Stimulated activated CD8-positive, alpha-beta memory T cell treated with anti-CD3 and anti-CD28 coated beads, Interleukin-4, amount 100 ng/mL, for 1 hour (primary cell): ENCODE measurements at places on chromosomes 12 and 14.

GRCh38 chr12:31005944-31006361 lies 67.7 kb upstream of the DDX11 start:
- no peak for DNase-seq

GRCh38 chr14:73003681-73004080 lies 23.2 kb downstream of the ZFYVE1 start:
- no peak for DNase-seq

- DNase-seq, result no peak
Observed at GRCh38 chr12:45379261-45379660, 163.4 kb downstream of the ANO6 start.

- no peak for DNase-seq
Observed at GRCh38 chr12:108689314-108690190, 41.8 kb downstream of the CORO1C start.

DNA sequence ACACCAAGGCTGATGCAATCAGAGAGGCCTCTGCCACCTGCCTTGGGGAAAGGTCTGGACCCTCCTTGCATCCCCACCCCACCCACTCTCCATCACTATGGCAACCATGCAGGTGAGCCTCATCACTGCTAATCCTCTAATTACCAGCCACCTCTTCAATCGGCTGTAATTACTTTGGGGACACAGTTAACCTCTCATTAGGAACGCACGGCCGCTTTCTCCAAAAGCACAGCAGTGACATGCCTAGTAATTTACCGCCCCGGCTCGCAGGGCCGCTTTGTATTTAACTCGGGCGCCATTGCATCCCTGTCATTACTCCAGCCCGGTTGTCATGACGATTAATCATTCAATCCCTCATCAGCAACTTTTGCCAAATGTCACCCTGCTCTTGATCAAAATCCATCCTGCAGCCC lies 36.3 kb upstream of the FAM222A start:
- DNase-seq, result no peak

DNA sequence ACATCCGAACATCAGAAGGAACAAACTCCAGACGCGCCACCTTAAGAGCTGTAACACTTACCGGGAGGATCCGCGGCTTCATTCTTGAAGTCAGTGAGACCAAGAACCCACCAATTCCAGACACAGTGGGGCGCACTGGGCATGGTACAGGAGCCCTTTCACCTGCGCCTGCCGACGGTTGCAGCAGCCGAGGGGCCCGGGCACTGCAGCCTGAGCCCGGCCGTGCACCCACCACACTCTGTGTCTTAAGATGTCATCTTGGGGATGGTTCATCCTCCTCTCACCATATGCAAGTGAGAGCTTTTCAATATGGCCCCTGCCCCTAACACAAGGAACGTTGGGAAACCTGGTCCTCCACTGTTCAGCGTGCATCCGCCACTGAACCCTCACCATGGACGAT lies 288.3 kb downstream of the TTC8 start:
- DNase-seq, result no peak

- no peak for DNase-seq
Observed at GRCh38 chr12:2557597-2557996, 237.2 kb upstream of the FKBP4 start.

DNA sequence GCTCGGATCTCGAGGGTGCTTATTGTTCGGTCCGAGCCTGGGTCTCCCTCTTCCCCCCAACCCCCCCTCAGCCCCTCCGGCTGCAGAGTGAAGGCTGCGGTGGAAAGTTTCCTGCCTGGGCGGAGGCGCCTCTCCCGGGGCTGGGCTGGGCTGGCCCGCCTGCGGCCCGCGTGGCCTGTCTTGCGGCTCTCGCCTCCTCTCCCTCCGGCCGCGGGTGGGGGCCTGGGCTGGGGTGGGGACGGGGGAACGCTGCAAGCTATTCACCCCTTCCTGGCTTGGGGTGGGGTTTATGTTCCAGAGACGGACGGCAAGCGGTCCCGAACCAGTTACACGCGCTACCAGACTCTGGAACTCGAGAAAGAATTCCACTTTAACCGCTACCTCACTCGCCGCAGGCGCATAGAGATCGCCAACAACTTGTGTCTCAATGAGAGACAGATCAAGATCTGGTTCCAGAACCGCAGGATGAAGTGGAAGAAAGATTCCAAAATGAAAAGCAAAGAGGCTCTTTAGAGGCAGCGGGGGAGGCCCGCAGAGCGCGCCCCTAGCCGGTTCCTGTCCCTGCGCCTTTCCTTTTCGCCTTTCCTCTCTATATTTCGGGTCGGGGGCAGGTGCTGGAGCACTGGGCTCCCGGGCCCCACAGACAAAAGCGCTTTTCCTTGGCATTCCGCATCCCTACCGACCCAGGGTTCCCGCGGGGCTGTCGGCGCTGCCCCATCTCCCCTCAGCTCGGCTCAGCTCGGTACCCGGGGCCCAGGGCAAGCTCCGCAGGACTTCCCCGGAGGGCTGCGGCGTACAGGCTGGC lies 1.3 kb downstream of the HOXC5 start:
- no peak for DNase-seq

DNA sequence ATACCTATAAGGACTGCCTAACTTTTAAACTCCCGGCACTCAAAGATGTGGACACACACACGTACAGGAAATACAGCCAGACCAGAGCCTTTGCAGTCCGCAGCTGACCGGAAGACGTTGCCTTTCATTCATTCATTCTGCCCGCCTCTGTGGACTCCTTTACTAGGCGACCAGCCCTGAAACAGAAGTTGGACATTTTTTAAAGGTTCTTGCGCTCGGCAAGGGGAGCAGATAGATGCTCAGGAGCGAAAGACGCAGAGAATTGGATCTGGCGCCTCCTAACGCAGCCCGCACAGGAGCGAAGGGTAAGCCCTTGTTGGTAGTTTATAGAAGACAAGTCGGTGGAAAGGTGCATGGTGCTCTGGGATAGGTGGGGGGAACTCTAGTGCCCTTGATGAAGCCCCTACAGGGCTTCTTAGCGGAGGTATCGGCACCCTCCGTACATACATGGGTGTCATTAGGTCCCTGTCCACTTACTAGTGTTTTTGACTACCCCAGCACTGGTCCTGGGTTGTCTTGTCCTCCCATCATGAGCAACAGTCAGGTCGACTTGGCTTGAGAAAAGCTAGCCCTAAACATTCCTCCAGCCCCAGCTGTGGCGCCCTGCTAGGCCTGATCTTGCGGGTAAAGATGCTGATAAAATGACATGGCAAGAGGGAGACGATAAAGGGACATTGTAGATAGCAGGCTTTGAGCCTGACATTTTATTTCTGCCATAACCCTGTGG lies at the start of gene KDM2B:
Gene KDM2B, minus strand, starts transcription at position 65 of the 727 bp plus-strand sequence. CDS start 112 bp downstream, outside the sequence.
- no peak for DNase-seq

DNA sequence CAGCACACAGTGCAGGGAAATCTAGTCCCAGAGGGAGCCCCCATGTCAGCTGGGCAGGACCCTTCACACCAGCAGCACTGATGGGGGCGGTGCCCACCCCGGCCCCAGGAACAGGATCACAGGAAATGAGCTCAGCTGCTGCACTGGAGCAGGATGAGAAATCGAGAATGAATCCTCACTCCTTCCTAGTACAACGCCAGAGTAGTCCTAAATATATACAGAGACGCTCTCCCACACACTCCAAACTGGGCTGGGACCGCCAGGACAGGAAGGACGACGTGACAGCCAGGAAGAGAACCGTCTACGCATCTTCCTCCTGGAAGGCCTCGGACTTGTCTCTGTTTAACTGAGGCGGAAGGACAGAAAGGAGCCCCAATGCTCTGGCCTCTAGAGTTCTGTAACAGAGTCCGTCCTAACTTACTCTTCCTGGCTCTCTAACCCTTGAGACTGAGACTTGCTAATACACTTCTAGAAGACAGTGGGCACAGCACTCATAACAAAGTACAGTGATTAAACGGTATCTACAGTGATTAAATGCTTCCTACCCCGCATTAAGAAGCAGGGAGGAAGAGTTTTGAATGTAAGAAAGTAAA lies 33.4 kb downstream of the CDC42BPB start:
- no peak for DNase-seq

- no peak for DNase-seq
Observed at GRCh38 chr12:111259231-111259630, 109.7 kb downstream of the PHETA1 start.

- DNase-seq, result no peak
Observed at GRCh38 chr12:15580431-15580830, 208.8 kb downstream of the EPS8 start.

DNA sequence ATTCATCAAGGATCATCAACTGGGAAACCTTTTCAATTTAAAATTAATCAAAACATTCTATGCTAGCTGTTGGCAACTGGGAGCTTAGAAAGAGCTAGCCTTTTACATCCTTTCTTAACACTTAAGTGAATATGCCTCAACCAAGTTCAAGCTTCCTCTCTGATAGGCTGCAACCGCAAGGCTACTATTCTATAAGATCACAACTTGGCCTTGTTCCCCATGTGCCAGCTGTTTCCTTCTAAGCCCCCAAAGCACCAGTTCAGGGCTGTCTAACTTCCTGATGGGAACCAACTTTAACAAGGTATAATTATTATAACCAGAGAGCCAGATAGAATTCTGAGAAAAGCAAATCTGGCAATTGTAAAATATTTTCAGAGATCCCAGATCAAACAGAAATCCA lies 37.0 kb downstream of the KCNC2 start:
- DNase-seq, result no peak

DNA sequence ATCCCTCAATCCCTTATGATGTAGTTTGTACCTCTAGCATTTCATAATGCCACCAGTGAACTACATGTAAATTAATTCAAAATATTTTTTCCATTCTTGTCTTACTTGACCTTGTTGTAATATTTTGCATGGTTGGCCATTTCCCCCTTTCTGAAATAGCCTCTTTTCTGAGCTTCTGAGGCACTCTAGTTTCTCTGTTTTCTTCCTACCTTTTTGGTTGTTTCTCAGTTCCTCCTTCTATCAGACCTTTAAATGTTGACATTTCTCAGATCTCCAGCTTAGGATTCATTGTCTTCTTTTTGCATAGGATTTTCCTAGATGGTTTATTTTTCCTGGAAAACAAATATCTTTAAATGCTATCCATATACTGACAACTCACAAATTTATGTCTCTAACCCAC lies 9.8 kb upstream of the RMST start:
- no peak for DNase-seq

DNA sequence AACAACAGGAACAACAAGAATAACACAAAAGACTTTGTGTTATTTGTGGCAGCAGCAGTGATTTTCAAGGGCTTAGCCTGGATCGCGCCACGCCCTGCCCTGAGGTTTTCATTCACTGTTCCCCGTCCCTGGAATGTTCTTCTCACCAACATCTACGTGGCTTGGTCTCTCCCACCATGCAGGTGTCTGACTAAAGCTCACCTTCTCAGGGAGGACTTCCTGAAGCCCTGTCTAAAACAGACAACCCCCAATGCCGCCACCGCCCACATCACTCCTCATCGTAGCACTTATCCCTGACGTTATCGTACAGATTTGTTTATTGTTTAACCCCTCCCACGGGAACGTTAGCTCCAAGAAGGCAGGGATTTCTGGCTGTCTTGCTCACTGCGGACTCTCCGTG lies 40.4 kb downstream of the P2RX4 start:
- DNase-seq, result no peak

GRCh38 chr14:73344319-73344718 lies 107.0 kb downstream of the PAPLN start:
- DNase-seq, result no peak

GRCh38 chr12:132563911-132564310 lies 46.5 kb downstream of the LRCOL1 start:
- no peak for DNase-seq

GRCh38 chr12:66049538-66050282 lies 80.8 kb downstream of the LLPH start:
- DNase-seq, result no peak

DNA sequence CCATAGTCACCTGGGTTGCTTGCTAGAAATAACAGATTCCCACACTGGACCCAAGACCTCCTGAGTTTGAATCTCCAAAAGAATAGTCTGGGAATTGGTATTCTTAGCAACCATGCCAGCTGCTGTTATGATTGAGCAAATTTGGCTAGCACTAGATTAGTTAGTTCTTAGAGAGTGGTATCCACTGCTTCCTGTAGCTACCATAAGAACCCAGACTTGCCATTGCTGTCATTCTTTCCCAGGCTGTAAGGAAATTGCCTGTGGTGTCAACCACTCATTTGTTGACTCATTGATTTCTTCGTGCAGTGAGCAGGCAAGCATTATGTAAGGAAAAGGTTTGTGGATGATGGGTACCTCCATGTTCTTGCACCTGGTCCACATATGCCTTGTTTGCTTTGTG lies 201.8 kb upstream of the RGS6 start:
- DNase-seq, result no peak

DNA sequence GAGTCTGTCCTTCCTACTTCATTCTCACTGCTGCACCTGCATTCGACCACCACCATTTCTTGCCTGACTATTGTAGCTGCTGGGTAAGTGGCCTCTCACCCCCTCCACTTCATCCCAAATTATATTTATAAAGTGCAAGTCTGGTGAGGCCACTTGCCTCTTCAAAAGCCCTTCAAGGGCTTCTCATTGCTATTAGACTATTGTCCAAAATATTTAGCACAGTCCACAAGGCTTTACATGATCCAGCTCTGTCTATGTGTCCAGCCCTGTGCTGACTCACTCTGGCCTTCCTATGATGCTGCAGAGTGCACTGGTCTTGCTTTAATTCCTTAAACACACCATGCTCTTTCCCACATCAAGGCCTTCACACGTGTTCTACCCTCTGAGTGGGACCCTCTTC lies 46.0 kb downstream of the PAH start:
- no peak for DNase-seq

DNA sequence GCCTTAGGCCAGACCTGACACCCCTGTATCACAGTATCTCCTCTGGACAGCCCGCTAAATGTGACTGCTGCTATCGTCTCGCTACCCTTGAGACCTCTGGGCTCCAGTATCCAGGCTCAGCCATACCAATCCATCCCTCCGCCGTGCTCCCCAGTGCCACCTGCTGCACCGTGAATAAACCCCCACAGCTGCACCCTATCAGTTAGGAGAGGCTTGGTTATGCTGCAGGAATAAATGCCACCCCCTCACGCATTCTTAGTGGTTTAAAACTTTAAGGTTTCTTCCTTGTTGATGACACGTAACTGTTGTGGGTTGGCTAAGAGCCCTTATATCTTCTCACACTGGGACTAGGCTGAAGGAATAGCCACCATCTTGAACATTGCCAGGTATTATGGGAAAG lies 12.1 kb downstream of the CCDC63 start:
- no peak for DNase-seq

GRCh38 chr12:130856088-130856487 lies 15.8 kb upstream of the RAN start:
- no peak for DNase-seq

- no peak for DNase-seq
Observed at GRCh38 chr14:89378119-89378518, 38.9 kb downstream of the FOXN3 start.

GRCh38 chr12:68013181-68013580 lies 23.9 kb downstream of the IFNG-AS1 start:
- no peak for DNase-seq

DNA sequence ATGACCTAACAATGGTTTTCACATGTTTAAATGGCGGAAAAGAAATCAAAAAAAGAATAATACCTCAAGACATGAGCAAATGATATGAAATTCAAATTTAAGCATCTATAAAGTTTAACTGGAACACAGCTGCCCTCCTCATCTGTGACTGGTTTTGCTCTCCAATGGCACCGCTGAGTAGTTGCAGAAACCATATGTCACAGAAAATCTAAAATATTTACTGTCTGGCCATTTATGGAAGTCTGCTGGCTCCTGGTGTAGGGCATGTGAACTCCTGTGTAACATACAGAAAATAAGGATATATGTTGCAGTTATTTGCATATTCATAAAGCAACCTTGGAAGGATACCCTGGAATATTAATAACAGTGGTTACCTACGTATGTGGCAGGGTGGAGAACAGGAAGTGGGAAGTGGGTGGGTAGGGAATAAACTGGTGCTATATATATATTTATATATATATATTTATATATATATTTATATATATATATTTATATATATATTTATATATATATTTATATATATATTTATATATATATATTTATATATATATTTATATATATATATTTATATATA lies 48.4 kb downstream of the LTBP2 start:
- no peak for DNase-seq
